Kidney glomerular epithelial cell (primary cell): ENCODE measurements at places on chromosomes 13 and 19.

DNA sequence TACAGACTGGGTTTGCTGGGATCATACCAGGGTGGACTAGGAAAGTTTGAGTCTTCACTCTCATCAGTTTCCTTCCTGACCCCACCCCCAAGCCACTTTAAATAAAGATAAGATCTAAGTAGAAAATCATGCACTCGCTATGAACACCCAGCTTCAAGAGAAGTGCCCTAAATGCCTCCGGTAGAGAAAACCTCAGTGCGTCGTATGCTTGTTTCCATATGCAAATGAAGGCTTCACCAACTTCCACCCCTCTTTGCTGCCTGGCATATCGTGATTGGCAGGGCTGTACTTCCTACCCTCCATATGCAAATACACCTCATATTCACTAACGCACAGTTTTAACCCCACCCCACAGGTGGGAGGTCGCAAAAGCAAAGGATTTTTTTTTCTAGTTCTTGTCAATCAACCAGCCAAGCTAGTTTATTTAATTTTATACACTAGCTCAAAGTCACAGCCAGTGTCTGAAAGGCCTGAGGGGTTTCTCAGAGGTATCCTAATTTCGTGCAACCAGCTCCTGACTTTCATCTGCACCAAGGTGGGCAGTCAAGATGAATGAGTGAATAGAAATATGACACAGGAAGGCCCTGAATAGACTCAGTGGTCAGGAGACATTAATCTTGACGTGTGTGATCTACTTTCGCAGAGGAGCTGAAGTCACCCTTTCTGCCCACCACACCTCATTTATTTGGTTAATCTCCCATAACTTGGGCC, 121.1 kb upstream of the TSHZ3 start:
- DNase-seq: no peak

DNA sequence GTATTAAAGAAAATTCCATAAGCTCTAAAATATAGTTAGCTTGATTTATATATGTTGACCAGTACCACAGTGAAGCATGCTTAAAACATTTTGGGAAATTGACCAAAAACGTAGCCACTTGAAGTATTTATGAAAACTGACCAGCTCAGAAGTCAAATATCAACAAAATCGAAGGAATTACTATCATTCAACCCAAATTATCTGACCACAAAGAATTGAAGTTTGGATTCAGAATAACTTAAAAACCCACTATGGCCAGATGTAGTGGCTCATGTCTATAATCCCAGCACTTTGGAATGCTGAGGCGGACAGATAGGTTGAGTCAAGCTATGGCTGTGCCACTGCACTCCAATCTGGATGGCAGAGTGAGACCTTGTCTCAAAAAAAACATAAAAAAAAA, 31.9 kb downstream of the GPALPP1 start:
- DNase-seq: no peak

GRCh38 chr13:109496216-109496615, 290.2 kb downstream of the IRS2 start:
- no peak for DNase-seq

DNA sequence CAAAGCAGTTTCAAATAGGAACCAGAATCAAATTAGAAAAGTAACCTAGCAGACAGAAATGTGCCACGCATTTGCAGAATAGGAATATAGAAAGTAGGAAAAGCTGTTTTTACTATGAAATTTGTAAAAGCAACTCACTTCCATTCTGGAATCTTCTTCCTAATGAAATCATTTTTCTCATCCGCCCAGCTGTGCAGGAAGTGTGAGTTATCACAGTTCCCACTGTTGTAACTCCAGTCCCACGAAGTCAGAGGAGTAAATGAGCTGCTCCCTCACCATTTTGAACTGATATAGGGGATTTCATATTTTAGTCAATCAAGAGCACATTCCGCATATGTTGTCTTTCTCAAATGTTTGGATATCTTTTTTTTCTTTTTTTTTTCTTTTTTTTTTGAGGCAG, 230.8 kb downstream of the TBC1D4 start:
- DNase-seq: no peak

DNA sequence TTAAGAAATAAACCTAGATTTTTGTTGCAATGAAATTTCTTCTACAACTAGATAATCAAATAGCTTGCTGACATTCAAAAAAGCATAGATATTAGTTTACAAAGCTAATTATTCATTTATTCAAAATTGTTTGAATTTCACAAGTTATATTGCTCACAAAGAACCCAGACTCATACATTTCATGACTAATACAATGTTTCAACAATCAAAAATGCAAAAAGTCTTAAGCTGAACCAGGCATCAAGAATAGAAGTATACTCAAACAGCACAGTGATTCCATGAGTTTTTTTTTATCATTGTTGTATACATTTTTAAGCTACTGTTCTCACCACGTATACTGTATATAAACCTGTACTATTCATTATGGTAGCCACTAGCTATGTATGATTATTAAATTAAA, 51.0 kb downstream of the DIAPH3 start:
- DNase-seq: no peak

DNA sequence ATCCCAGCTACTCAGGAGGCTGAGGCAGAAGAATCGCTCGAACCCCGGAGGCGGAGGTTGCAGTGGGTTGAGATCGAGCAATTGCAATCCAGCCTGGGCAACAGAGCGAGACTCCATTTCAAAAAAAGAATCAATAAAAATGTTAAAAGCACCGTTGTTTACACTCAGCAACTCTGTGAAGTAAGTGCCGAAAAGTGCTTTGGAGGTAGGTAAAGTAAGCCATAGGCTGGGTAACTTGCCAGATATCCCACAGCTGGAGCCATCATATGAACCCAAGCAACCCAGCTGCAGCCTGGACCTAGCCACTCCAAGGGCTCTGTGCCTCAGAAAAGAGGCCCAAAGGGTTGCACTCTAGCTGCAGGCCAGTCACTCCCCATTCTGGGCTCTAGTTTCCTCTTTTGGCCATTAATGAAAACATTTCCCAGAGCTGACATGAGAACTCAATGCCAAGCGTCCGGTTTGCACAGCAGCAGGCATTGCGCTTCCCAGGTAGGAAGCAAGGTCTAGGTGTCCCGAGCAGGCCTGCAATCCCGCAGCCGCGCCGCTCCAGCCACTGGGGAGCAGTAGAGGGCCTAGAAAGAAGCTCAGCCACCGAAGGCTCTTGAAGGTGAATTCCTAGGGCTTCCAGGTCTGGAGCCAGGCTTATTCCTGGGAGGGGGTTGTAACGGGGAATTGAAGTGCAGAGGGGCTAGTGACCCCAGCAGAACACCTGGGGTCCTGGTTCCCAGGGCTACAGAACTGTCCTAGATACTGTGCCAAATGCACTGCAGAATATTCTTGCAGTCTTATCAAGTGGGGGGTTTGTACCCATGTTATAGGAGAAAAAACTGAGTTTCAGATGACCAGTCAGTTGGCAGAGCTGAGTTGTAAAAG, 4.1 kb upstream of the CD79A start:
- peak; percentile 33 for DNase-seq

- DNase-seq: no peak
Observed at GRCh38 chr13:99617474-99618255, 116.4 kb downstream of the TM9SF2 start.

DNA sequence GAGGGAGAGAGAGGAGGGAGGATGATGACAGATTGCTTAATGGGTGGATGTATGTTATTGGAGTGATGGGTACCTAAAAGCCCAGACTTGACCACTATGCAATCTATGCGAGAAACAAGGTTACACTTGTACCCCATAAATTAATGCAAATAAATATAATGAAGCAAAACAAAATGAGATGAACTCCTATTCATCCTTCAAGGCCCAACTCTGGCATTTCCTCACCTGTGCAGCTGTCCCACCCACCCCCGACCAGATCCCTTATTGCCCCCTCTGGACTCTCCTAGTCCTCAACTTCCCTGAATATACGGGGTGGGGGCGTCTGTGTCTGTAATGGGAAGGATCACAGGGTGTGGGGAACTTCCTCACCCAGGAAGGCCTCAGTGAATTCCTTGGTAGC, 4.1 kb downstream of the PGLYRP2 start:
- DNase-seq: no peak

- DNase-seq: no peak
Observed at GRCh38 chr13:46101484-46102254, 3.2 kb downstream of the CPB2 start.

- DNase-seq: no peak
Observed at GRCh38 chr13:66218583-66218982, 1011.6 kb downstream of the PCDH9 start.

GRCh38 chr19:40523322-40524047, 53.2 kb upstream of the SHKBP1 start:
- peak; percentile 42 for DNase-seq

GRCh38 chr13:90455067-90455466, 892.4 kb upstream of the MIR17HG start:
- no peak for DNase-seq

DNA sequence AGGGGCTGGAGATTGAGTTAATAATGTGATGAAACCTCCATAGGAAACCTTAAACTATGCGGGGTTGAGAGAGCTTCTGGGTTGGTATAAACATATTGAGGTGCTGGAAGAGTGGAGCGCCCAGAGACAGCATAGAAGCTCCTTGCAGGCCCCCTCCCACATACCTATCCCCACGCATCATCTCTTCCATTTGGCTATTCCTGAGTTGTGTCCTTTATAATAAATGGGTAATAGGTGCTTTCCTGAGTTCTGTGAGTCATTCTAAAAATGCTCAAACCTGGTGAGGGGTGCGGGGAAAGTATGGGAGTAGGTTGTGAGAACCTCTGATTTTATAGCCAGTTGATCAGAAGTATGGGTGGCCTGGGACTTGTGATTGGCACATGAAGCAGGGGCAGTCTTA, 14.6 kb downstream of the CCDC122 start:
- no peak for DNase-seq

DNA sequence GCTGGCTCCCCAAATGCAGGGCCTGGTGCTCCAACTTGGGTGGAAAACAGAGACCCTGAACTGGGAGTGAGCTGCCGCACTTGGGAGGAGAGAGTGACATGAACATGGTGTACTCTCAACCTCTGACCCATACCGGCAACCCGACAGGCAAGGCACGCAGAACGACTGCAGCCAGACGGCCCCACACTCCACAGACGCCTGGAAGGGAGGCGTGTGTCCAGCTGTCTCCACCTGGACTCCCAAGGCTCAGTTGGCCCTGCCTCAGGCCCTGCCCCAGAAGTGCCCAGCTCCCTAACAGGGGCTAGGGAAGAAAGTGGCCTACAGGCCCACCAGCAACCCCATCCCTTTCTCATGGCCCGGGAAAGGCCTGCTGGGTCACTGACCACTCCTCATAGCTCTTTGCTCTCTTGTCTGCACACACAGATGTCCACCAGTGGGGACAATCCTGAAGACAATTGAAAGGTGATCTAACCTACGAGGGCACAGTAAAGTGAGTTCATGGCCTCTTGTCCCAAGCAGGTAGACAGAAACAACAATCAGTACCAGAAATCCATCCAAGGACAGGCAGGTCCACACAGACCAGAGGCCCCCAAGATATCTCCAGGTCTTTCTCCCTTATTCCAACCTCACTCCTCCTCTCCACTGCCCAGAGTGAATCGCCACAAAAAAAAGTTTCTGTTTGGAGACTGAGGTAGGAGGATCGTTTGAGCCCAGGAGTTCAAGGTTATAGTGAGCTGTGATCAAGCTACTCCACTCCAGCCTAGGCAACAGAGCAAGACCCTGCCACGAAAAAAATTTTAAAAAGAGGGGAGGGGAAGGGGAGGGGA, 28.2 kb downstream of the ELL start:
- no peak for DNase-seq

- no peak for DNase-seq
Observed at GRCh38 chr13:46552303-46552682, 677 bp upstream of the LRCH1 start.

DNA sequence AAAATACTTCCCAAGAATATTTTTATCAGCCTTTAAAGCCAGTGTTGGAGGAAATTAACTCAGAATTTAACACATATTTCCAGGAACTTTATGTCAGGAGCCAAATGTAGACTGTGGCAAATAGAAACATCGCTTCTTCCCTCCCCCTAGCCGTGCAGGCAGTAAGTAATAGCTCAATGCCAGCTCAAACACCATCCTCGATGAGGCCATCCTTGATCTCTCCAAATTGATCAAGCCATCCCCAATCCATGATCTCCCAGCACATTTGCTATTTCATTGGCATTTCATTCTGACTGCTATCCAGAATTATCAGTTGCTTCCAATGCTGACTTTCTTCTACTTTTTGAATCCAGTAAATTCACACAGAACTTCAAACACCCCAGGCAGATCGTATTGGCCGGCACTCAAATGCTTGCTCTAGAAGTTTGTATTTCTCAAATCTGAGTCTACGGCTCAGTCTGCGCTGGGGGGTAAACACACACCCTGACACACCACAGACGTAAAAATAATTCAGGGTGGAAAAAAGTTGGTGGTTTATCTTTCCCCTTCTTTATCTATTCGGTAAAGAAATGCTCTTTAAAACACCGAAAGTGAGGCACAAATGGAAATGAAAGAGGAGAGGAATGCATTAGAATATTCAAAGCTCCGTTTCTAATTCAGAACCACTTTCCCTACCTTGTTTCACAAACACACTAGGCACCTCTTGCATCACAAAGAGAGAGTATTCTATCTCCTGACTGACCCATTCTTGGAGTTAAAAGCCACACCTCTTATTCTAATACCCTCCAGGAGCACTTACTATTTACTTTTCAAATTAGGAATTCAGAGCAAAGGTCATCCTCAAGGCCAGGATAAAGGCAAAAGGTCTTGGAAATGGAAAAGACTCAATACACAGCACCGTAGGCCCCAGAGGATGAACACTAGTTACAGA, 991 bp downstream of the OBI1 start:
- DNase-seq: peak; percentile 29

DNA sequence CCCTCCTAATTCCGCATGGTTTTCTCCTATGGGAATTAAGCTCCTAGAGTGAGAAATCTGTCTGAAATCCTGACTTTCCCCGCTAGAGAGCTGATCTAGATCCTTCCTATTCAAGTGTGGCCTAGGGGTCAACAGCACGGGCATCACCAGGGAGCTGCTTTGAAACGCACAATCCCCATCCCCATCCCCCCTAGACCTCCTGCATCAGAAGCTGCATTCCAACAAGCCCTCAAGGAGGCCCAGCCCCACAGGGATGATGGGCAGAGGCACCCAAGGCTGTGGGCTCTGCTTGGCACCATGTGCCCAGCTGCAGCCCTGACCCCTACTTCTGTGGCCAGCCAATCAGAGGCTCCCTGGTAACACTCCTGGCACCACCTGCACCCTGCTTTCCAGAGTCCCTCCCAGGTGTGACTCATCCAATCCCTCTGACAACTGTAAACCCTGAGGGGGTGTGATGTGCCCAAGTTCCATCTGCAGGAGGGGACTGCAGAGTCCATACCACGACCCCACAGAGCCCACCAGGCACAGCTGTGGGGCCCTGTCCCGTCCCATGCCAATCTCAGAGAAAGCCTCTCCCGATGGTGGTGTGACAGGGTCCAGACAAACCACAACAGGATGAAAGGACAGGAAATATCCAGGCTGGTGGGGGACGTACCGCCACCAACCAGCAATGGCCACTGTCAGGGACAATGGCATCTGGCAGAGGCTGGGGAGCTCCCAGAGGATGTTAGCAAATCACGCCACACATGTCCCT, 19.8 kb upstream of the SLC35E1 start:
- DNase-seq: no peak

DNA sequence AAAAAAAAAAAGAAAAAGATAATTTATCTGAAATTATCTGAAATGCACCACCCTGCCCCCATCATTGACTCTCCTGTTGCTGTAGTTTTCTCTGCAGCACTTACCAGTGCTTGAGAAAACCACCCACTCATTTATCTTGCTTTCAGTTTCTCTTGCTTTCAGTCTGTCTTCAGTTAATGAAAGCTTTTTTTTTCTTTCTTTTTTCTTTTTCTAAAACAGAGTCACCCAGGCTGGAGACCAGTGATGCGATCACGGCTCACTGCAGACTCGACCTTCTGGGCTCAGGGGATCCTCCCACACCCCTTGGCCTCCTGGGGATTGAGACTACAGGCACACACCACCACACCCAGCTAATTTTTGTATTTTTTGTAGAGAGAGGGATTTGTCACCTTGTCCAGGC, 4.3 kb upstream of the ACP5 start:
- DNase-seq: no peak
